HTR-8/SVneo (cell line): ENCODE measurements at places on chromosomes 4 and X.

- no peak for DNase-seq
Measured at GRCh38 chr4:81509191-81509590, 37.5 kb upstream of the RASGEF1B start.

DNA sequence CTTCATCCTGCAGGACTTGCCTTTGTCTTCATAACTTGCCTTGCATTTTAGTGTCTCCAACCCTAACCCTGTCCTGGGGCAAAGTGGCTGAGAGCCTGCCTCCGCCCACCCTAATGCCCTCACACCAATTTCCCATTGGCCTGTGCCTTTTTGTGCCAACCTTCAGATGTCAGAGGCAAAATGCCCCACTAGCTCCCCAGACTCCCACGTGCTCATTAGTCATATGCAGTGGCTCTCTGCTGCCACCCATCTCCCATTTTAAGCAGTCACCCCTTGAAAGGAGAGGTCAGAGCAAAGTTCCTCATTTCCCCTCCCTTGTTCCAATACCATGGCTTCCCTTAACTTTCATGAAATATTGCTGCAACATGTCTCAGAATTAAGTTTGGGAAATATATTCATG is 74.8 kb upstream of the PASD1 start:
- DNase-seq, result peak; percentile 0

DNA sequence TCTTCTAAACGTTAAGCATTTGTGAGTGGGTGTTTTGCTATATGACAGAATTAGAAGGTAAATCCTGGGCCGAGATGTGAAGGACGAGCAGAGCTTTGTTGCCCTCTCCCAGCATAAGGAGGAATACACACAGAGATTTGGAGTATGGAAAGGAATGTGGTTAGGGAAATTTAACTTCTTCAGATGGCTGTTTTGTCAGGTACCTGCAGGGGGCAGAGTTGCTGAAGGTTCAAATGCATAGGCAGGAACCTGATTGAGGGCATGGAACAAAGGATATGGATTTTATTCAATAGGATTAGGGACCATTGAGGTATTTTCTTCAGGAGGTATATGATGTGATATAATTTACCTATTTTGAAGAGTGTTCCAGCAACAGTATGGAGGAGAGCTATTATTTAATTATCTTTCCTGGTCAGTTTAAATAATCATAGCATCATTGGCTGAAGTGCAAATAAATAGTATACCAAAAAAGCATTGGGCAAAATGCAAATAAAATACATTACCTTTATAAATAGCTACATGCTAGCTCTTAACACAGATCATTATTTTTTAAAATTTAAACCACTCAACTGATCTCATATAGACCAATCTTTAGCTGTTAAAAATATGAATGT is 143.6 kb downstream of the SLIT2 start:
- peak; percentile 3 for DNase-seq

- no peak for DNase-seq
Measured at GRCh38 chrX:50680990-50681389, 133.0 kb downstream of the SHROOM4 start.

GRCh38 chrX:22015139-22015750 is 16.9 kb upstream of the PHEX start:
- DNase-seq, result no peak

- DNase-seq, result no peak
Measured at GRCh38 chrX:100373673-100374072, 36.4 kb downstream of the PCDH19 start.

DNA sequence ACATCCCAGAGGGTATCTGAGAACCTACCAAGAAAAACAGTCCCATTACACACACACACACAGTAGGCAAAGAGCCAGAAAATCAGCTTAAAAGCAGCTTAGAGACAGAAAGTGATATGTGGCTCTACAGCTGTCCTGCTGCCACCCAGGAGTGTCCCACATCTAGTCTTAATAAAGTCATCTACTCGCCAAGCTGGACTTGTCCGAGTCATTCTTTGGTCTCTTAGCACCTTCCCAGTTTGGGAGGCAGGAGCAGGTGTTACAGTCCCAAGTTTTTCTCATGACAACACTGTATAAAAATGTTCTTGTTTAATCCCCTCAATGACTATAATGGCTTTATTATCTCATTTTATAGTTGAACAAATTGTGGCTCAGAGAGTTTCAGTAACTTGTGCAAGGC is 252.5 kb upstream of the CASK start:
- no peak for DNase-seq

DNA sequence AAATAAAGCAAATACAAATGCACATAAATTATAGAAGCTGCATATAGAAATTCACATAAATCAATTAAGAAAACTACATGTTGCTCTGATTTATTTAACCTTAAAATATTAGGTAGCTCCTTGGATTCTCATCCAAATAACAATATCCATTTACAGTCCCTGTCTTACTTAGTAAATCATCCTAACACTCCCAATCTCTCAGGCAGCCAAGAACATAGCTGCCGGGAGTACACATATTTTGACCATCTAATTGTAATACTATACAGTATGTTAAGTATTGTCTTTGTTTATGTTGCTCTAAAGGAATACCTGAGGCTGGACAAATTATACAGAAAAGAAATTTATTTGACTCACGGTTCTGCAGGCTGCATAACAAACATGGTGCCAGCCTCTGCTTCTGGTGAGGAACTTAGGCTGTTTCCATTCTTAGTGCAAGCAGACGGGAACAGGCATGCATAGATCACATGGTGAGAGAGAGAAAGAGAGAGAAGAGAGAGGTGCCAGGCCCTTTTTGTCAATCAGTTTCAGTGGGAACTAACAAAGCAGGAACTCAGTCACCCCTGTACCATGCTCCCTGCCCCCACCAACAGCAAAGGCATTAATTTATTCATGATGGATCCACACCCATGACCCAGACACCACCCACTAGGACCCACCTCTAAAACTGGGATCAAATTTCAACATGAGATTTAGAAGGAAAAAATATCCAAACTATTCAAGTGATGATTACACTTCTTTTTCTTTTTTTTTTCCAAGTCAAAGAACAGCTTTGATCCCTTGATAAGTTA is 614.8 kb upstream of the TECRL start:
- no peak for DNase-seq

DNA sequence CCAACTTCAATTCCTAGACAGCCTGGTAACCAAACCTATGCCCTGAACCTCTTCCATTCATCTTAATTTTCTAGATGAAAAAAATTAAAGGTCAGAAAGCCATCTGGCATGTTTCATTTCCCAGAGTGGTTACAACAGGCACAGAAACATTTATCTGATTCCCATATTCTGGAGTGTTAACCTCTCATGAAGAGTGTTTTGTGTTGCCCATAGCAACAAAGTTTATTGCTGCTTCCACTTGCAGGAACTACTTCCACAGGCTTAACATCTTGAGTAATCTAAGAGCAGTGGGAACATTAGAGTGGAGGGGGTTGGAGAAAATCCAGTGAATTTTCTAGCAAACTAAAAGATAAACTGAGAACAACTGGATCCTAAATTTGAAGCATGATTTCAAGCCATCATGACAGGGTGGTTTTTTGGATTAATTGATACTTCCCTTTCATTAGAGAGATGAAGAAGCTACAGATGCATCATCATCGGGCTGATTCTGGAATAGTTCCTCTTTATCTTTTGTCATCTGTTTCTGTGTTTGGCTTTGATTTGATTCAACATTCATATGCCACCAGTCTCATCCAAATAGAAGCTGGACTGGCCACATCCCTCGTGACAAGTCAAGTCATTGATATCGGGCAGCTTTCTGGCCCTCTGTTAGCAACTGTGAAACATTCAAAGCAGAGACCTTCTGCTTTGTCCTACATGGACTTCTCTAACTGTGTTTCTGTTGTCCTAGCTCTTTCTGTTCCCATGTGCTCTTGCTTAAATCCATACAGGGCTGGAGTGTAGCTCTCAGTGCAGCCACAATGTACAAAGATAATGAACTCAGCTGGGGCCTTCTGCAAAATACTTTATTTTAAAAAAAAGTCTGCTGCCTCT is 167.3 kb downstream of the MID1IP1 start:
- DNase-seq, result no peak

DNA sequence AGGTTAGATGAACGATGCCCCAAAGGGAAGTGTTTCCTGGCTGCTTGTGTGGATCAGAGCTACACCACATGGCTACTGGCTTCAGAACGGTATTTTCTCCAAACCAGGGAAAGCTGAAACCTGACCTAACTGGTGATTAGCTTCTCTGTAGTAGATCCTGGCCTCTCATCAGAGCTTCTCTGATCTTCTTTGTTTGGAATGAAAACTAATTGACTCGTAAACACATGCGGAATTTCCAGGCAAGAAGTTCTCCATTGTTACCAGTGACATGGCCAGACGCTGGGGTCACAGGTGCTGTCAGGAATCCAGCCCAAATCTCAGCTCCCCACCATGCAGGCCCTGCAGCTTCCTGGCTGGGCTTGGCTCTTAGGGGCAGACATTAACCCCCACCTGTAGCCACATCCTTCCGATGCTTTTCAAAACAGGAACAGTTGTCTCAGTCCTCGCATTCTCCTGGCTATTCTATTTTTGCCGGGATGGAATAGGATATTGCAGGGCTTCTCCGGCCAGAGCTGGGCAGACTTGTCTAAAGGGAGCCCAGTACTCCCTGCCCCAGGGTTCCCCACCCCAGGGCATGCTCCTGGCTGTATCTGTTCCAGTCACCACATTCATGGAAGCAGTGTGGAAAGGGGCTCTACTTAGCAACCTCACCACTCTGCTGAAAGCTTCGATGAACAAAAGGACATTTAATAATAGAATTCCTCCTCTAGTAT is 305.4 kb upstream of the F9 start:
- DNase-seq, result no peak

DNA sequence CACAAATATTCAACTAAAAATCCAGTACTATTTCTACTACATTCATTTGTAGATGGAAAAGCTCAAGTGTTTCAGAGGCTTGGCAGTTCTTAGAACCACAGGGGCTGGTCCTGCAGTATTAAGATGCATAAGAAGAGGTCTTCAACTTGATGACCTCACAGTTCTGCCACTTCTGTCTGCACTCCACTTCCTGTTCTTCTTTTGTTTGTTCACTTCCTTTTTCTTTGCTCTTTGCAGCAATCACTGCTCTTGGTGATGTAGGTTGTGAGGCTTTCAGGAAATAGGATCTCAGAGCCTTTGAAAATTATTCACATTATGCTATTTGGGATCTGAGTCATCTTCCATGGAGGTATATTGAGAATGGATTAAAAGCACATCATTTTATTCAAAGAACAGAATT is 602.0 kb upstream of the CPEB2 start:
- no peak for DNase-seq

DNA sequence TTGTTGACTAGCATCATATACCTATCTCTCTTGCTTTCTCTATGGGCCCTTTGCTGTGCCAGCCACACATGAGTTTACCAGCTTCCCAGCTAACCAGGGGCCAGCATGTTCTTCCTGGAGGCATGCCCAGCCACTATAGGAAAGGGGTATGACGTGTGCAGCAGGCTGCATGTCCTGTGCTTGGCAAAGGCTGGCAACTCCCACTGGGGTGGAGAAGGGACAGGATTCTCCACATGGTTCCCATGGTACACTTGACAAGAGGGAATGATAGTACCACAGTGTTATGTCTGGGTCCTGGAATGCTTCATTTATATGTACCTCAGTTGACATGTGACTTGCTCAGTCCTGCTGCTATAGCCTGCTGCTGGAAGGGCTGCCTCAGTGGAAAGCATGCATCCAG is 78.8 kb downstream of the TMEM164 start:
- DNase-seq, result no peak

DNA sequence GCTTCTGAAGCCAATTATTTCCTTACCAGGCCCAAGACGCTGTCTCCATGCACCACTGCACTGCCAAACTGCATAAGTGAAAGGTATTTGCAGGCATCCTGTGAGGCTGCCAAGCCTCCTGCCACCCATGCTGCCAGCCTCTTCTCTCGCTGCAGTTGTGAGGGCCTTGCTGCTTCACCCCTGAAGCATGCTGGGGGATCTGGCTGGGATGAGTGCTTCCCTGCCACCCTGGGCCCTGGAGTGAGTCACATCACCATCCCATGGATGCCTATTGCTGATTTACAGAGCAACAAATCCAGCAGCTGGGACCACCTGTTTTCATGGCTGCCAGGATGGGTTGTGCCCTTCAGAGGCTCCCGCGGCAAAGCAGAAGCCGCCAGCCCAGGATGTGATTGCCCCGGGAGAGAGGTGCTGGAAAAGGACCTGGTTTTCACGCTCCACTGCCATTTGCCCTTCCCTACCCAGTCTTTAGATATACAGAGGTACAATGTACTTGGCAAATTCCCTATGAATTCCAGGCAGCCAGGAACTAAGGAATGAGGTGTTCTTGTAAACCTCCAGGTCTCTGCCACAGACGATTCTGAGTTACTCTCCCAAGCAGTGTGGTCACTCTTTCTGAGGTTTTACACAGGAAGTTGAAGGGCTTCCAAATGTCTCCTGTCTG is 41.5 kb upstream of the PTCHD1 start:
- DNase-seq, result no peak

DNA sequence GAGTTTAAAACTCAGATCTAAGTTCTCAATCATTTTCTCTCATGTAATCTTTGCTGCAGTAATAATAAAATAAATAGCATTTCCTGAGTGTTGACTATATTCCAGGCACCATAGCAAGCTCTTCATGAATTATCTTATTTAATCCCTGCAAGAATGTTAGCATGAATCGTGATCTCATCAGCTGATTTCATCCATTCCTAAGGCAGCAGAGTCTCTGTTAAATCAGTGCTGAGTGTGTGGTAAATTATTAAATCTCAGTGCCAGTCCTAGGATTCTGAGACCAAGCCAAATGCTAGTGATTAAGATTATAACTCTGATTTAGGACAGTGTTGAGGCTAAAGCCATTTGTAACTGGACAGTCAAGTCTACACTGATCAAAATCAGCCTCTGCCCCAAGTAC is 240.3 kb upstream of the TAPT1 start:
- no peak for DNase-seq

DNA sequence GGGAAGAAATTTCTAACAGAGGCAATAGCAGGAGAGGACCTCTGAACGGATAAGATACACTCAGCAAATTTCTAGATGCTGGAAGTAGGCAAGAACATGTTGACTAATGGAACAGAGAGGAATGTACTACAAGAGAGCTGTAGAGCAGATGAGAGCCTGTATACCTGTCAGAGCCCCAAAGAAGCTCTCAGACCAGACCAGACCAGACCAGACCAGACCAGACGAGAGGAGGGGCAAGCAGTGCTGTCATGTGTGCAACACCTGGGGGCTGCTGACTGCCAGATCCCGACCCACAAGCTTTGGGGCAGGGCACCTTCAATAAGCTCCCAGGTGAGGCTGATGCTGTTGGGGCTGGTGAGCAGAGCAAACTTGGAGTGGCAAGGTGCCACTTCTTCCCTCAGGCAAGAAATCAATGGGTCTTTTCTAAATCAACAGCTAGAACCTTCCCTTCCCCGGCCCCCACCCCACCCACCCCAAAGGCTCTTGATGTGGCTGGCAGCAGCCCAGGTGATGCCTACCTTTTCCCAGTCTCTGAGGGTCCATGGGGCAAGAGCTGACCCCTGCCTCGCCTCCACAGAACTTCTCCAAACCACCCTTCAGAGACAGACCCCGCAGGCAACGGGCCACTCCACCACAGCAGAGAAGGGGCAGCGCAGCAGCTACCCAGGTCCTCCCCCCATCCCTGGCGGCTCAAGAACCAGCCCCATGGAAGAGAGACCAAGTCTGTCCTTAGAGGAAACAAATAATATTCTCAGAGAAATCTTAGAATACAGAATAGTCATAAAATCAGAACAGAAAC is 32.7 kb downstream of the MECP2 start:
- no peak for DNase-seq
